Ascending aorta (tissue), 2 donors: ENCODE measurements at places on chromosomes 4 and X. TPM values are rescaled to one million over a fixed set of nuclear protein-coding genes. Genes with fewer than 3 reads are reported as not detected.

Gene CDS1
- total RNA-seq: 0.11 TPM

GRCh38 chr4:41693629-41694028 lies 54.9 kb downstream of the PHOX2B start:
- H3K36me3 ChIP-seq: peaks cover 43% of the 10 kb centered on the region

- H3K36me3 ChIP-seq: no peaks in the 10 kb centered on the region
- H3K4me3 ChIP-seq: no peak overlapping the region
- no peaks in the 10 kb centered on the region for H3K4me1 ChIP-seq
- no peaks in the 10 kb centered on the region for H3K27me3 ChIP-seq
- DNase-seq: no peak
- H3K27ac ChIP-seq: no peak overlapping the region
Observed at GRCh38 chr4:101695176-101695575, 95.4 kb upstream of the BANK1 start.

- H3K27ac ChIP-seq: no peak overlapping the region
- H3K36me3 ChIP-seq: peaks cover 68% of the 10 kb centered on the region
- no peak overlapping the region for H3K4me3 ChIP-seq
- H3K27me3 ChIP-seq: no peaks in the 10 kb centered on the region
- no peak for DNase-seq
Observed at GRCh38 chr4:48538358-48538757, 48.3 kb downstream of the ZAR1 start.

GRCh38 chr4:176921256-176921655 lies 128.5 kb upstream of the VEGFC start:
- H3K27ac ChIP-seq: no peak overlapping the region
- H3K36me3 ChIP-seq: no peaks in the 10 kb centered on the region
- H3K4me3 ChIP-seq: no peak overlapping the region
- H3K27me3 ChIP-seq: no peaks in the 10 kb centered on the region
- H3K4me1 ChIP-seq: no peaks in the 10 kb centered on the region
